ENCODE measurements at places on chromosomes 5 and 9.

DNA sequence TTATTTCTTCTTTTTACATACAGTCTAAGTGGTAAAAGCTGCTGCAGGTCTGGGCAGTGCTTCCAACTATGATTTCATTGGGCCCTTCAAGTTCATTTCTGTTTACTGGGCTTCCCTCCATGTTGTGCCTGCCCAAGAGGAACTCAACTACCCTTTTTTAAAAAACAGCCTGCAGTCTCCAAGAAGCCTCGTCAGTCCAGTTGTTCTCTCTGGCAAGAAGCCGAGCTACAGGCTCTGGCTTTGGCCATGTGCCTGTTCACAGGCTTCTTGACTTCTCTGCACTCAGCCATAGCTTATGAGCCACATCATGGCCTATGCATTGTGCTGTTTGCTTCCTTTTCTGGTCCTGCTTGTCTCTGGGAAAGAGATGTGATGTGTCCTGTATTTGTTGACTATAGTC is 119.7 kb upstream of the PJA2 start:
- no peak for DNase-seq

DNA sequence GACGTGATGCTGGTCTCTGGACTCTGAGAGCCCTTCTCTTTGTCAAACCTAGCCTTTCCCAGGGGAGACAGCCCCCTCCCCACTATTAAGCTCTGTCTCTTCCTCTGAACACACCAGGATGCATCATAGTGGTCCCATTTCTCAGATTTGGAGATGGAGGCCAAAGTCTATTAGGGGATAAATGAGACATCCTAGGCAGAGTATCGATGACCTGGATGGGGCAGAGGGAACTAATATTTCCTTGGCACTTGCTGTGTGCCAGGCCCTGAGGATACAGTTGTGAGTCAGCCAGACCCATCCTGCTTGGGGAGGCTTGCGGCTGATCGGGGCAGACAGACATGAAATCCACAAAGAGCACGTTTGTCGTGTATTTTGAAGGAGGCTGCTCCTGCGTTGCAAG is 5.2 kb downstream of the DNM1 start:
- DNase-seq, result no peak

- no peak for DNase-seq
These were observed 11.8 kb upstream of the ZDHHC11 start for GRCh38 chr5:862367-863243.

DNA sequence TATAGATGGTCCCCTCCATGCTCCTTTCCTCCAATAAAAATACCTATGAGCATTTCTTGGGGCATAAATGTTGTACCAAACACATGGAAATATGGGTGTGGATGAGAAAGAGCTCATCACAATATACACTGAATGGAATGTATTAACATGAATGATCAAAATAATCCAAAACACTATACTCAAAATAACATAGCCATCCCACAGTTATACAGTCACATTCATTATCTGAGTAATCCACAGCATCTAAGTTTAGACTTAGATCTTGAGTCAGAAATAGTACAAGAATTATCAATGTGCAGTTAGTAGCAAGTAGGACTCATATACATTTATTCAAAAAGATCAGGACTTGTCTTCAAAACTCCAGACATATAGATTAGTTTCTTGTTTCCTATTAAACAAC is 175.2 kb upstream of the NREP start:
- DNase-seq, result no peak

DNA sequence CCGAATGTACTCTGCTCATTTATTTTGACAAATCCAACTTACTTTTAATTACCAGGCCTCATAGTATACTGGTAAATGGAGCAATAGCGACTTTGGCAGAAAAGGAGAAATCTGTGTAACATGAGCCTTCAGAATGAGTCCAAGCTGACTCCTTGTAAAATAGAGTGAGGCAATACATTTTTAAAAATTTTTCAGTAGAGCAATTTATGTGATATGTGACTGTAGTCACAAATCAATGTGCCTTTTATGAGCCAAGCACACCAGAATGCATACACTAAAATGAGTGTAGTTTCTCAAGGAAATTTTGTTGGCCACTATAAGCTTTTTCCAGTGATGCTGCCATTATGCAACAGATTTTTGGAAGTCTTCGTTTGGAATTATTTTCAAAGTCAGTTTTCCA is 73.8 kb downstream of the SNCAIP start:
- no peak for DNase-seq

DNA sequence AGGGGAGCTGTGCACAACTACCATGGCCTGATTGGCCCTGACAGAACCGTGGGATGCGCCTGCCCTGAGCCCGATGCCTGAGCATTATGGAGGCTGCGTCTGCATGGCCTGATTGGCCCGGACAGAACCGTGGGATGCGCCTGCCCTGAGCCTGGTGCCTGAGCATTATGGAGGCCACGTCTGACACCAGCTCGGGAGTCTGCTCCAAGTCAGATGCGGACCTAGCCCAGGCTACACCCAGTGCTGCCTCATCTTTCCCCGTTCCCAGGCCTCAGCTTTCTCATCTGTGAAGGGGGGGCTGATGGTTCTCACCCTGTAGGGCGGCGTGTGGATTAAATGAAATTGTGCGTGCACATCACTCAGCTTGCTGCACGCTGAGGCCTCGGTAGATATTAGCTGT is 7.3 kb downstream of the CEP72 start:
- peak; percentile 60 for DNase-seq

GRCh38 chr9:78691542-78691941 is 394.6 kb downstream of the PSAT1 start:
- no peak for DNase-seq

- DNase-seq, result no peak
These were observed 642.4 kb upstream of the C9orf72 start for GRCh38 chr9:28215536-28216299.

GRCh38 chr5:15026944-15027343 is 155.4 kb upstream of the ANKH start:
- DNase-seq, result no peak

- DNase-seq, result no peak
These were observed 184.8 kb downstream of the NR3C1 start for GRCh38 chr5:143218517-143219170.

DNA sequence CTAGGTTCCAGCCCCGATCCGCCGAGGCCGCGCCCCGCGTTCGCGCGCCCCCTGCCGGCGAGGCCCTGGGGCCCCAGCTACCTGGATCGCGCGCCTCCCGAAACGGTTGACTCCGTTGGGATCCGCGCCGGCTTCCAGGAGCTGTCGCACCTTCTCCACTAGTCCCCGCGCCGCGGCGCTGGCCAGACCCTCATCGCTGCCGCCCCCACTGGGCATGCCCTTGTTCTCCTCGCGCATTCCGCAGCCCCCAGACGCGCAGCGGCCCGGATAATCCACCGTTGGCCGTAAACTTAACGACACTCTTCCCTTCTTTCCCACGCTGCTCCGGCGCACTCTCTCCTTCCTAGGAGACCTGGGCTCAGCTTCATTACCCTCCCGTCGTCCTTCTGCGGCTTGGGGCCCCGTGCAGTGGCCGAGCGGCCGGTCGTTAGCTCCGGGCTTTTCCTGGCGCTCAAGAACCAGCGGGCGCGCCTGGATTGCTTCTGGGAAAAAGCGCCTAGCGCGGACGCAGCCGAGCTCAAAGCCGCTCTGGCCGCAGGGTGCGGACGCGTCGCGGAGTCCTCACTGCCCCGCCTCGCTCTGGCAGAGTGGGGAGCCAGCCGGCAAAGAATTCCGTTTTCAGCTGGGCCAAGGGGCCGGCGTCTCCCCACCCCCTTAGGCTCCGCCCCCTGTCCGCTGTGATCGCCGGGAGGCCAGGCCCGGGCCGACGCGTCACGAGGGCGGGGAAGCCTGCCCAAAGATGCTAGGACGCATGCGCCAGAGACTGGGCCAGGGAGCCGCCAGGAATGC is at the start of gene CDKN2B:
Gene CDKN2B (minus strand): TSS at position 589 of the 789 bp plus-strand sequence. CDS start 352 bp downstream, at position 237.
- peak; percentile 98 for DNase-seq

- no peak for DNase-seq
These were observed 27.7 kb upstream of the TNIP1 start for GRCh38 chr5:151108566-151108965.

DNA sequence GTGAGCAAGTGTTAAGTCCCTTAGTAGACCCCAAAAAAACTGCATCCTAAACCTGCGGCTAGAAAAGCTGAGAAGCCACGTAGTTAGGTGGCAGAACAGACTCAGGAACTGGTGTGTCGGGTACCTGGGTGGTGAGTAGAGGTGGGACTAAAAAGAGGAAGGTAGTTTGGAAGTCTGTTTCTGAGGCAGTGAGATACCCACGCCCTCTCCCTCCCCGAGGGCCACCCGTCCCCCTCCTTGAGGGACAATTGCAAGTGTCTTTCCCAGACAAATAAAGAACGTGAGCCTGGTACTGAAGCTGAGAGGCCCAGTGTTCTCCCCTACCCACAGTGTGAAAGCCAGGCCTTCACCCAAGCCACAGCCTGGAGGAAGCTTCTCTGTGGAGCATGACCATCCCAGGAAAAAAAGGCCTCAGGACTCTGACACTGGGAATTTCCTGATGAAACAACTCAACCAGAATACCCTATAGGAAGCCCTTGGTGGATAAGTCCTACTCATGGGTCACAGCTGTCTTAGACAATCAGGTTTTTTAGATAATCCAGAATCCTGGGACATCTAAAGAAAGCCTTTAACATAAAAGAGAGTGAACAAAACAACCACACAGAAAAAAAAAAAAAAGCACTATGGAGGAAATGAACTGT is 7.0 kb upstream of the CD74 start:
- DNase-seq, result no peak
